ENCODE measurements at places on chromosomes 2 and 18. TPM values are rescaled to one million over a fixed set of nuclear protein-coding genes. Genes with fewer than 3 reads are reported as not detected.

Gene MOGAT1
- total RNA-seq, result 0.45 TPM

Gene PNKD
- total RNA-seq, result 58.4 TPM

Gene OSR1
- 55.7 TPM for total RNA-seq

Gene FSHR
- not detected for total RNA-seq

Gene ABCG8
- not detected for total RNA-seq

Gene TMEFF2
- total RNA-seq, result 14.0 TPM

Gene DOK6
- 5.4 TPM for total RNA-seq

Gene FAP
- 27.3 TPM for total RNA-seq

Gene TLK1
- 58.8 TPM for total RNA-seq

Gene TRABD2A
- 3.3 TPM for total RNA-seq

Gene C2orf81
- total RNA-seq, result 10.4 TPM

Gene PDE1A
- 3.6 TPM for total RNA-seq

Gene SPDYA
- total RNA-seq, result 1.3 TPM

Gene SERPINB8
- total RNA-seq, result 7.4 TPM

Gene CYRIA
- 6.5 TPM for total RNA-seq

Gene SCYGR4
- not detected for total RNA-seq

Gene GDF7
- 24.3 TPM for total RNA-seq

Gene SP140L
- total RNA-seq, result 6.6 TPM

Gene ZEB2
- 8.3 TPM for total RNA-seq

Gene CAVIN2
- 2.9 TPM for total RNA-seq

Gene LYPD6
- total RNA-seq, result 16.4 TPM

Gene CRYGC
- total RNA-seq, result not detected

Gene ALK
- total RNA-seq, result 7.7 TPM

Gene PLEK
- total RNA-seq, result not detected

Gene L3MBTL4
- 4.6 TPM for total RNA-seq

Gene ATAD2B
- 25.7 TPM for total RNA-seq

Gene RRM2
- 109 TPM for total RNA-seq

Gene COLEC12
- 61.3 TPM for total RNA-seq

Gene ACVR1C
- 27.9 TPM for total RNA-seq

Gene PLCL1
- 2.0 TPM for total RNA-seq

All from type B pancreatic cell (in vitro differentiated cells).